ENCODE measurements at places on chromosomes 11 and 22. TPM values are rescaled to one million over a fixed set of nuclear protein-coding genes. Genes with fewer than 3 reads are reported as not detected.

GRCh38 chr22:24303007-24303406 is 32.4 kb downstream of the SPECC1L start:
- peaks cover 30% of the 10 kb centered on the region for H3K36me3 ChIP-seq
- no peak overlapping the region for H3K4me3 ChIP-seq
- DNase-seq = no peak
- H3K27ac ChIP-seq = no peak overlapping the region
- H3K27me3 ChIP-seq = no peaks in the 10 kb centered on the region

- H3K27ac ChIP-seq = no peak overlapping the region
- no peak for DNase-seq
- no peaks in the 10 kb centered on the region for H3K36me3 ChIP-seq
These were observed 289.9 kb downstream of the TENM4 start for GRCh38 chr11:79150966-79151365.

- H3K27ac ChIP-seq = no peak overlapping the region
- no peak for DNase-seq
- H3K36me3 ChIP-seq = peaks cover 40% of the 10 kb centered on the region
- H3K4me1 ChIP-seq = peaks cover 8% of the 10 kb centered on the region
- no peaks in the 10 kb centered on the region for H3K27me3 ChIP-seq
These were observed 32.1 kb downstream of the SERPIND1 start for GRCh38 chr22:20805972-20806471.

DNA sequence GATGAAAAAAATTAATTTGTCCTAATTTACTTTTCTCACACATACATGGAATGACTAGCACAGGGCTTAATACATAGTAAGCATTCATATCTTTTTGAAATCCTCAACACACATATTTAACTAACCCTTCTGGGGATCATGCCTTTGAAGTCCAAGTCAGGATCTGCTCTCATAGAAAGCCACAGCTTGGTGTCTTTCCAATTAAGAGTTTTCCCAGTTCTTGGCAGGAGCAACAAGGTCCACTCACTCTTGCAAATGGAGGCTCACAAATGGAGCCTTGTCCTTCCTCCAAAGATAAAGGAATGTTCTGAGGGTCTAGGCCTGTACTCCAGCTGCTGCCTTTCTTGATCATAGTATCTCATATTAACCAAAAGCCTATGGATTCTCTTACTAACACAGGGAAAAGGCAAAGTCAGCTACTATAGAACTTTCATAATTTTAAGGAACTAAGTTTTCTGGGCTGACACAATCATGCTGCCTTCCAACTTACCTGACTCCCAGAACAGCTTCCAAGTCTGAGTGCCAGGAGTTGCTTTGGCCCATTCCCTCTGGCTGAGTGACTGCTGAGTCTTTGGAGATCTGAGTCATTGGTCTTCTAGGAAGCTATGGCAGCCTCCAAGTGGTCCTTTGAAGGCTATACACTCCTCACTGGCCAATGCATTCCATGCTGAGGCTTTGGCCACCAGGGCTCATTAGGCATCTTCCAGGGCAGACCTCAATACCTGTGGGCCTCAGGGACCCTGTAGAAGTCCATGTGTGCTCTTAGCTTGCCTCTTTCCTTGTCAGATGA is 25.8 kb upstream of the NUCB2 start:
- H3K27me3 ChIP-seq = peaks cover 47% of the 10 kb centered on the region
- H3K4me3 ChIP-seq = no peak overlapping the region
- H3K27ac ChIP-seq = no peak overlapping the region
- no peaks in the 10 kb centered on the region for H3K4me1 ChIP-seq

DNA sequence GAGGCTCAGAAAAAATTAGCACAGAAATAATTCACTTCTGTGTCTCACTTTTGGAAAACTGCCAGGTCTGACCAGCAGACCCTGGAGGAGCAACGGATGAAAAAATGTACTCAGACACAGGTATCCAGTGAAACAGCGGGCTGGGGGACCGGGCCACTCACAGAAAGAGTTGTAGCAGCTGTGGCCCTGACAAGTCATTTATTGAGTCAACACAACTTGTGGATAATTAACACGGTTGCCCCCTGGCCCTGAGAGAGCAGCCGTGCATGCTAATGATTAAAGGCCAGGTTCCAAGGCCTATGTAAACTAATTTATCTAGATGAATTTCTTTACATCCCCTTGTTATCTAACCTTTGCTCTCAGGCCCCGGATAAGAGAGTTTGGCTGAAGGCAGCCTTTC is 131.3 kb downstream of the AASDHPPT start:
- no peak for DNase-seq
- no peak overlapping the region for H3K4me3 ChIP-seq
- no peak overlapping the region for H3K27ac ChIP-seq
- no peaks in the 10 kb centered on the region for H3K36me3 ChIP-seq
- H3K4me1 ChIP-seq = no peaks in the 10 kb centered on the region

DNA sequence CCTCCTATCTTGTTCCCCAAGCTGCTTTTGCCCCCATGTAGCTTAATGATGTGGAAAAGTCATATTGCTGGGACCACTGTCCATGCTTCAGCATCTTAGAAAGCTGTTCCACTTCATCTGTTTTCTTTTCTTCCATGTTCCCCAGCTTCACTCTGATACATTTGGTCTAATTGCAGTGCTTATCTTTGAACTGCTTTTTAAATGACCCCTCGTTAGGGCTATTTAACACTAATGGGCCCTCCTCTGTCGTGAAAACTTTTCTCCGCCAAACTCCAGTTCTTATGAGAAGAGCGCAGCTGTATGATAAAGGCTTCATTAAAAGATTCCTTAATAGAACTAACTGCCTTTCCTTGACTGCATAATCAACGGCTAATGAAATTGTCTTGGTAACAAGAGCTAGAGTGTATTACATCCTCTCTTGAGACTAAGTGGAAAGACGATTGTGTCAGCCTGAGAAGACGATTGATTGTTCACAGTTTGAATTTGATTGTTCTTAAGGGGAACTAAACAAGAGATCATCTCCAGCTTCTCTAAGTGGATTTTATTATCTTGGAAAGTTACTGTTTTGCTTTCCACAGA is 165.0 kb upstream of the MTNR1B start:
- H3K4me1 ChIP-seq = no peaks in the 10 kb centered on the region
- no peaks in the 10 kb centered on the region for H3K27me3 ChIP-seq
- DNase-seq = no peak
- H3K4me3 ChIP-seq = no peak overlapping the region
- H3K27ac ChIP-seq = no peak overlapping the region

DNA sequence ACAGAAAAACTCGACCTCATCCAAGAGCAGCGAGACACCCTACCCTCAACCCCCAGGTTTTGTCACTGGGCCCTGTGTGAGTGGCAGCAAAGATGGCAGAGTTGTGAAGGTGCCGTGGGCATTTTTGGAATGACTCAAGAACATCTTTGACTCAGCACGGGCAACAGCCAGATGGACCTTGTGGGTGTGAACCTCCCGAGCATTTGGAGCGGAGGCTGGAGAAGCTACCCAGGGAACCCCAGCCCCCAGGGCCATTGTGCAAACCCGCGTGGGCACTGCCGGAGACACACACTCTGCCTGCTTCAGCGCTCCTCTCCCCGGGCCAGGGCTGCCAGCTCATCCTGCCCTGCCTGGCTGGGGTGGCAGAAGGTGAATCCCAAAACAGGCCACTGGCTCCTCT is 66.1 kb downstream of the PANX1 start:
- no peaks in the 10 kb centered on the region for H3K4me1 ChIP-seq
- no peaks in the 10 kb centered on the region for H3K36me3 ChIP-seq
- H3K27me3 ChIP-seq = no peaks in the 10 kb centered on the region
- DNase-seq = no peak
- H3K27ac ChIP-seq = no peak overlapping the region

GRCh38 chr11:116882386-116882785 is 45.0 kb upstream of the APOA1 start:
- peak overlapping the region; percentile 49 for H3K27ac ChIP-seq
- peaks cover 9% of the 10 kb centered on the region for H3K36me3 ChIP-seq
- no peak for DNase-seq
- H3K4me1 ChIP-seq = peaks cover 19% of the 10 kb centered on the region
- no peaks in the 10 kb centered on the region for H3K27me3 ChIP-seq

GRCh38 chr11:3134218-3134621 is 30.9 kb downstream of the OSBPL5 start:
- H3K4me3 ChIP-seq = no peak overlapping the region
- no peaks in the 10 kb centered on the region for H3K4me1 ChIP-seq
- H3K27ac ChIP-seq = no peak overlapping the region
- H3K36me3 ChIP-seq = no peaks in the 10 kb centered on the region
- H3K27me3 ChIP-seq = no peaks in the 10 kb centered on the region

DNA sequence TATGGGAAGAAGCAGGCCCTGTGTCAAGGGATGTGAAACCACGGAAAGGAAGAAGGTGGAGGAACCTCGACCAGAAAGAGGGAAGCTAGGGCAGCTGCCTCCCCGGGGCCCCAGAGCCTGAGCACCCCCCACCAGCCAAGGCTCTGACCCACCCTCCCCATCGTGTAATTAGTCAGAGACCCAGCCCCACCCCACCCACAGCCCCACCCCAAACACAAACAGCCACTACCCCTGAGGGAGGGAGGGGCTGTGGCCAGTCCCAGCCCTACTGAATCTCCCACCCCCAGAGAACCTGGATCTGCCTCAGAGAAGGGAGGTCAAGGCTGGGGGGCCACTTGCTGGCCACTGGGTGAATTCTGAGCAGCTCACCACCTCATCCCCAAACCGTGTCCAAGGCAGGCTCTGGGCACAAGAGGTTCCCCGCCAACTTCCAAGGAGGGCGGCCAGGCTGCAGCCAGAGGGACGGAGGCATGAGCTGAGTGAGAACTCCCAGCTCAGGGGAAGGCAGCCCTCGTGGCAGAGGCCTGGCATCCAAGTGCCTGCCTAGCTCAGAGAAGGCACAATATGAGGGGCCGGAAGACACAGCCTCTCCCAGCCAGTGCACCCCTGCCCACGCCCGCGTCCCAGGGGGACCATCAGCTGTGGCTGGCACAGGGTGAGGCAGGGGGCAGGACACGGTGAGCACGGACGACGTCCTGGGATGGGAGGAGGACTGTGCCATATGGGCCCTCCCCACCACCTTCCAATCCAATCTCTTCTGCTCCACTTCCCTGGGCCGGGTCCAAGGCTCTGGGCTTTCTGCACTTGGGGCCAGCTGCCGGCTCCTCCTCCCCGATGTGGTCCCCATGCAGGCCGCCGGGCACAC is 2.7 kb downstream of the PLXNB2 start:
- peak overlapping the region; percentile 66 for H3K4me3 ChIP-seq
- no peak for DNase-seq
- peak overlapping the region; percentile 40 for H3K27ac ChIP-seq
- no peaks in the 10 kb centered on the region for H3K36me3 ChIP-seq

GRCh38 chr11:9853929-9854552 is 190.2 kb downstream of the SWAP70 start:
- H3K36me3 ChIP-seq = peaks cover 6% of the 10 kb centered on the region
- no peak overlapping the region for H3K27ac ChIP-seq
- H3K27me3 ChIP-seq = peaks cover 3% of the 10 kb centered on the region
- DNase-seq = no peak
- peaks cover 11% of the 10 kb centered on the region for H3K4me1 ChIP-seq
- H3K4me3 ChIP-seq = no peak overlapping the region

DNA sequence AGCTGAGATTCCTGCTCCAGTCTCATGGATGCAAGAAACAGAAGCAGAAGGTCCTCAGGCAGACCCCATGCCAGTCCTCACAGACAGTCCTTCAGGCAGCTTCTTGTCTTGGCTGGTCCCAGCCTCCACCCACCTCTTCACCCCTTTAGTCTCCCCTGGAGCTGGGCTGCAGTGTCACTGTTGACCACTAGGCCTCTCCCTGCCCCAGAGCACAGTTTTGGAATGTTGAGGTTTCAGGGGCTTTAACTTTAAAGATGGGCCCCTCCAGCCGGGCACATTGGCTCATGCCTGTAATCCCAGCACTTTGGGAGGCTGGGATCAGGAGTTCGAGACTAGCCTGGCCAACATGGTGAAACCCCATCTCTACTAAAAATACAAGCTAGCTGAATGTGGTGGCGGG is 39.5 kb upstream of the GCAT start:
- peaks cover 5% of the 10 kb centered on the region for H3K36me3 ChIP-seq
- no peak for DNase-seq
- H3K4me3 ChIP-seq = no peak overlapping the region
- no peaks in the 10 kb centered on the region for H3K27me3 ChIP-seq

GRCh38 chr11:9660886-9661285 is 3.0 kb upstream of the SWAP70 start:
- peaks cover 18% of the 10 kb centered on the region for H3K4me1 ChIP-seq
- no peak for DNase-seq
- no peak overlapping the region for H3K4me3 ChIP-seq
- no peak overlapping the region for H3K27ac ChIP-seq

DNA sequence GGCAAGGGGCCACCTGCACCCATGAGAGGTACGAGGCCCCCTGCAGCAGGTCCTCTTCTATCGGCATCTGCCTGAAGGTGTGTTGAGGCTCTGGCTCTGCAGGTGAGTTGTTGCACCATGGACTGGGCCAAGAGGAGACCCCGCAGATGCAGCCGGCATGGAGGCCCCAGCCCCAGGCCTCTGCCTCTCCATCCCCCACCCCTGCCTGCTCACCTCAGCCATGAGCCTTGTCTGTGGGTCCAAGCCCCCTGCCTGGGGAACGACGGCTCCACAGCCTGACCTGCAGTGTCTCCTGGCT is 1386.2 kb downstream of the BRD1 start:
- H3K4me1 ChIP-seq = no peaks in the 10 kb centered on the region
- no peak overlapping the region for H3K4me3 ChIP-seq
- H3K27me3 ChIP-seq = no peaks in the 10 kb centered on the region
- DNase-seq = no peak
- H3K27ac ChIP-seq = no peak overlapping the region
- H3K36me3 ChIP-seq = no peaks in the 10 kb centered on the region

- H3K4me3 ChIP-seq = no peak overlapping the region
- no peaks in the 10 kb centered on the region for H3K27me3 ChIP-seq
- no peaks in the 10 kb centered on the region for H3K4me1 ChIP-seq
- no peak for DNase-seq
These were observed 67.6 kb upstream of the TENM4 start for GRCh38 chr11:79508461-79508860.

DNA sequence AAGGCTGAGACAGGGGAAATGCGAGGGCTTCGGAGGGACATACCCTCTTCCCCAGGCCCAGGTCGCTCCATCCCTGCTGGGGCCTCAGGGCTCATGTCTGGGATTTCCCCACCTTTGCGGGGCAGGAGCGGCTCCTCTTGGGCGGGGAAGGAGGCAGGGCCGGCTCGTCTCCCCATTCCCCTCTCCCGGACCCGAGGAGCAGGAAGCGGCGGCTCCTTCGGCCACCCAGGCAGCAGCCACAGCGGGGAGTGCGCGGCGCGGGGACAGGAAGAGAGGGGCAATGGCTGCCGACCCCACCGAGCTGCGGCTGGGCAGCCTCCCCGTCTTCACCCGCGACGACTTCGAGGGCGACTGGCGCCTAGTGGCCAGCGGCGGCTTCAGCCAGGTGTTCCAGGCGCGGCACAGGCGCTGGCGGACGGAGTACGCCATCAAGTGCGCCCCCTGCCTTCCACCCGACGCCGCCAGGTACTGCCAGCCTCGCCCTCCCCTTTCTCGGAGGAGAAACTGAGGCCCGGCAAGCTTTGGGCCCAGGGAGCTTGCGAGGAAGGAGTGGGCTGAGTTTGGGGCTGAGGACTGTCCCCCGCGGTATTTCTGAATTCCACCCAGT is at the start of gene ANKK1:
Gene ANKK1 (plus strand): TSS at position 175 of the 607 bp plus-strand sequence. CDS start 106 bp downstream, at position 281.
- H3K27ac ChIP-seq = no peak within 1 kb of the TSS
- no peak within 1 kb of the TSS for H3K4me3 ChIP-seq
- DNase-seq = no peak

PYGM gene
- 4.8 TPM for total RNA-seq

GDPD4 gene
- total RNA-seq = not detected

MS4A7 gene
- not detected for total RNA-seq

FAM181B gene
- not detected for total RNA-seq

DENND6B gene
- total RNA-seq = 1.7 TPM

Measured in activated T-helper 1 cell treated with anti-CD3 and anti-CD28 coated beads, Interleukin-12 subunit alpha, Interleukin-12 subunit beta, Interleukin-2, Interleukin-4 antibody, amounts not matched to agents 30 ng/mL and 10 ng/mL and 1 ng/mL, durations not matched to agents 14 hours and 24 hours and 36 hours (primary cell).